ENCODE measurements at places on chromosomes 11 and 22. TPM values are rescaled to one million over a fixed set of nuclear protein-coding genes. Genes with fewer than 3 reads are reported as not detected.

DNA sequence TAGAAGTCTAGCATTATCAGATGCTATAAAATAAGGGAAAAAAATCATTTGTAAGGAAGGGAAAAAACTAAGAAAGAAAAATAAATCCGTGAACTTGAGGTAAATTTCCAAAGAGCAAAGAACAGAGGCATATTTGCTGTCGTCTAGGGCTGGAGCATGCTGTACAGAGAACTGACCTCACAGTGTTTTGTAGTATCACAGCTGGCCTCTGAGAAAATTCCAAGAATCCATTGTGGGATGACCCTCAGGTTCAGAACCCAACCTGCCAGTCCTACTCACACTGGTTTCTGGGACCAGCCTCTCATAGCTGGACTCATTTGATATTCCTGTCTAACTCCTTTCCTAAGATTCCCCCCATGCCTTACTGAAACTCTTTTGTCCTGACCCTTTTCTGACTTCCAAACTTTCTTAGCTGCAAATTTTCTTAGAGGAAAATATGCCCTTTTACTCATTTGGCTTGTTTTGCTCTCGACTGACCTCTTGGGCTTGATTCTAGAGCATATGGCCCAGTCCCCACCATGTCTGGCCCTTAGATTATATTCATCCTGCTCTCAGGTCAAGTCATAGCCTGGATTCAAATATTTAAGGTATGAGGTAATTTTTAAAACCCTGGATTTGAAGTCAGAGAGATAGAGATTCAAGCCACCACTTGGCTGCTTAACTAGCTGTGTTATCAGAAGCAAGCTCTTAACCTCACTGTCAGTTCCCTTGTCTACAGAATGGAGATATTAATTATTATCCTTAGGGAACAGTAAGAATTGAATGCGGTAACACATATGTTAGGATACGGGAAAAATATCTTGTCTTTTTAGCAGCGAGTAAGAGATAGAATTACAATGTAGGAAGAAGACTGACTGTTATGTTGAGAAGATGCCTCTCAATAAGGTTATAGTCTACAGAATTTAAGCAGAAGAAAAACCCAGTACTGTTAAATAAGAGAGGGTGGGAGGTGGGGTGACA, 89.7 kb upstream of the KCNA4 start:
- DNase-seq: no peak

DNA sequence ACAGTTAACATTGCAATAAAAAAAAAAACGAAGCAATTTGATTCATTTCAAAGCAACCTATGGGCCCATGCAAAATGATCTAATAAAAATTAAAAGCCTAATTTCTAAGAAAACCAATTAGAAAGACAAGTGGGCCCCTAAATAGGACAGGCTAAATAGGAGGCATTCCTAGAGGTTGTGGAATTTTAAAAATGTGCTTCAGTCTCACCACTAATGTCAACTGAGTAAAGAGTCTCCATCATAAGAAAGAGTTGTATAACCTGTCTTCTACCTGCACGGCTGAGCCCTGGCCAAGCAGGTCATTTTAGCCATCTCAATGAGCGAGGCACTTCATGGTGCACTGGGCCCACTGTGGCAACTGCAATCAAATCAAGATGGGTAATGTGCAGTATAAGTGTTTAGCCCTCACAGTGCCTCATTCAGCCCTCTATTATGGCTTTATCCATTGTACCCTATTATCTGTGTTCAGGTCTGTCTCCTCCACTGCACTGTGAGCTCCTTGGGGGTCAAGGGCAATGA, 76.4 kb downstream of the PRSS23 start:
- DNase-seq: no peak

DNA sequence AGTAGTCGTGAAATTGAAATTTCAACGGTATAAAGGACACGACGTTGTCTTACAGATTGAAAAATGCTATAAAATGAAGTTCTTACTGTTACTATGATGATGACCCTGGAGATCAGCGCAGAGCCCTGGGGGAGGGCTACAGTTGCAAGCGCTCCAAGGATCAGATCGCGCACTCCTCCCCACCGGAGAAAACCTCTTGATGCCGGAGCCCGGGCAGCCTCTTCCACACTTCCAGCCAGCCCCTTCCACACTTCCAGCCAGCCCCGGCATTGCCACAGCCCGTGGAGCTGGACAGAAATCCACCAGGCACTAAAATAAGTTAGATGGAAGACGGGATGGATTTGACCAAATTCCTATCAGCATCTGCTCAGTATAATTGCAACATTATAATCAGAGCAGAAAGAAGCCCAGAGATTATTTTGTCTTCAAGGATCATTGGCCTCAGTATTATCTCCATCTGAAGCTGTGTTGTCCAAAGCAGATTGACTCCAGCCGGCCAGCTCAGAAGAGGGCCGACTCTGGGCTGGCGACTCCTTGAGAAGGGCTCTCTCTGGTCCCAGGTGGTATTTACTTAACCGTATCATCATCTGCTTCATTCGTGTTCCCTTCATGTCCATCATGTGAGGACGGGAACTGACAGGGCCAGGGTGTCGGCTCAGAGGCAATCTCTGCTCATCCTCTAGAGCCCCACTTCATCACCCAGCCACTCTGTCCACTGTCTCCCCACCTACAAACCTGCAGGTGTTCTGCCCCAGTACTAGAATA, 777 bp upstream of the MICAL3 start:
- no peak for DNase-seq

DNA sequence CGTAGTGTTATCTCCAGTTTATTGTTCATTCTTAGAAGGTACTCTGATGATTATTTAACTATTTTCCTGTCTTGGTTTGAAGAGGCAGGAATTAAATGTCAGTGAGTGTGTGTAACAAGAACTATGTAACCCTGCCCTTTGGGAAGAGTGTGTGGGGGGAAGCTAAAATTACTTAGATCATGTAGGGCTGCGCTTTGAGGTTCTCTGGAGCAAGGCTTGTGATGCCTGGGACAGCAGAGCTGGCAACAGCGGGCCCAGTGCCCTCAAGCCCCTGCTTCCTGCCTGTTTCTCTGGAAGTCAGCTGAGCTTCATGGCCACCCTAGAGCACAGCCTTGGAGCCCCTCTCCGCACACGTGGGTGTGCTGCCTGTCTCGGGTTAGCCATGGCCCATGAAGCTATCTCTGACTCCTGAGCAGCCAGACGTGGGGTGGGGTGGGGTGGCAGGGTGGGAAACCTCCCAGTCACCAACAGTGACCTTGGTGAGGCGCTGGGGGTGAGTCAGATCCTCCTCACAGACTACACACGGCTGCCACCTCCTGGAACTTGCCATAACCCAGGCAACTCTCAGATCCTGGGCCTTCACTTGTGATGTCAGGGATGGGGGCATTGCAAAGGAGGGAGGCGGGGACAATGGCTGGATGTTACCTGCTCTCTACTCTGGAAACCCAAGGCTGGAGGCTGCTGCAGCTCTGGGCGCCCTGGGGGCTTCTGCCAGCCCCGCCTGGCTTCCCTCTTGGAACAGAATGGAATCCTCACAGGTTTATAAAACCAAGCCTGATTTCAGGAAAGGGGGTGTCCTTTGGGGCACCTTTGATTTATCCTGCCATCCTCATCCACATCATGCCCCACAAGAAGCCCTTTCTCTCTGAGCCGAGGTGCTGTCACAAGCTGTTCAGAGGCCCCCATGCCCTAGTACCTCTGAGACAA, 88.6 kb downstream of the SNX19 start:
- DNase-seq: peak; percentile 85

- no peak for DNase-seq
Measured at GRCh38 chr11:17986711-17987220, 26.1 kb downstream of the SERGEF start.

DNA sequence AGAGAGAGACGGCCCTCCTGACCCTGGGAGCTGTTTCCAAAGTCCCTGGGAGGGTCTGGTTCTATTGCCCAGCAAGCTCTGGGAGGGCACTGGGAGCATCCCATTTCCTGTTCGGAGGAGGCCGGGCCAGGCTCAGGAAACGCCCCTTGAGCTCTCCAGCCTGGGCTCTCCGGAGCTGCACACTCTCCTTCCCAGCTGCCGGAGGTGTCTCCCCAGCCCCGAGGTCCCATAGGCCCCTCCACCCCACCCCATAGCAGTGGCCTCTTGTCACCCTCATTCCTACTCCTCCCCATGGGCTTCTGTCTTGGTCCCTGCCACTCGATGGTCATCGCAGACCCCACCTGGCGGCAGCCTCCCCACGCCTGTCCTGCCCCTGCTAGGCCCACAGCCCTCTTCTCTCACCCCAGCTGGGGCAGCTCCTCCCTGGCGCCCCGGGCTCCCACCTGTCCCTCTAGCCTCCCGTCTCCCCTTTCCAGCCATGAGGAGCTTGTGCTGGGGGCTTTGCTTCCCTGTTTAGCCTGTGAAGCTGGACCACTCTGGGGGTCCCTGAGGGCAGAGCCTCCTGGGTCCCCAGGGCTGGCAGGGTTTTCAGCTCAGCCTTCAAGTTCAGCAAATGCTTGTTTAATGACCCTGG, 2.8 kb downstream of the TSPAN32 start:
- DNase-seq: no peak

DNA sequence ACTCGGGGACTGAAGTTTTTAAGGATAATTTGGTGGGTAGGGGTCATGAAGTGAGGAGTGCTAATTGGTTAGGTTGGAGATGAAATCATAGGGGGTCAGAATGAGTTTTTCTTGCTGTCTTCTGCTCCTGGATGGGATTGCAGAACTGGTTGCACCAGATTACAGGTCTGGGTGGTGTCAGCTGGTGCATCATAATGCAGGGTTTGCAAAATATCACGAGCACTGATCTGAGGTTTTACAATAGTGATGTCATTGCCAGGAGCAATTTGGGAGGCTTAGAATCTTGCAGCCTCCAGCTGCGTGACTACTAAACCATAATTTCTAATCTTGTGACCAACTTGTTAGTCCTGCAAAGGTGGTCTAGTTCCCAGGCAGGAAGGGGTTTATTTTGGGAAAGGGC, 46.4 kb upstream of the CALCB start:
- no peak for DNase-seq

DNA sequence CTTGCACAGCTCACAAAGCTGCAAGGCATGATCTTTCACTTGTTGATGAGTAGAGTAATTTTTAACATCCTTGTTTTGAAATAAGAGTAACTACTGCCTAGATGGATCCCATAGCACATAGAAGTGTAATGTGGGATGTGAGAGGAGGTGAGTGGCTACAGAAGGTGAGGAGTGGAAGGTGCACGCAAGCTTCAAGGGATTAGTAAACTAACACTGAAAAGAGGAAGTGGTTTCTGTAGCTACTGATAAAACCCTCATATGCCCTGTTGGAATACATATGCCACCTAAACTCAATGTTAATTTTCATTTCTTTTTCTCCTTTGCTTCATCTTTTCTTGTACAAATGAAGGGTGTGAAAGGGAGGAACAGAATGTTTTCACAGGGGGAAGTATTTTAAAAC, 22.0 kb upstream of the CTSC start:
- DNase-seq: no peak

GRCh38 chr11:128482512-128483191, 104.7 kb downstream of the ETS1 start:
- peak; percentile 90 for DNase-seq

GRCh38 chr11:113159988-113160807, 154.2 kb upstream of the TTC12 start:
- DNase-seq: no peak

DNA sequence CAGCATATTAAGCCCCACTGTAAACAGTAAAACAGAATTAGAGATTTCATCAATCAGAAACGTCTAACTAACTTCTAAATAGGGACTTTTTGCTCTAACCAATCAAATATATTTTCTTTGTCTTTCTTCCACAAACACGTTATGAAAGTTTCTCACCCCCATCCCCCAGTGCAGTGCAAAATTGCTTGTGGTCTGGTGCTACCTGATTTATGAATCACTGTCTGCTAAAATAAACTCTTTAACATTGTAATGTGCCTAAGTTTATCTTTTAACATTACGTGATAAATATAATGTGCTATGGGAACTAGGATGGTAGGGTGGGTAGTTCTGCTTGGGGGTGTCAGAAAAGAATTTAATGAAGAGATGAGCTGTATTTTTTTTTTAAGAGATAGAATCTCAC, 47.3 kb upstream of the SLC5A1 start:
- DNase-seq: peak; percentile 10

- DNase-seq: no peak
Measured at GRCh38 chr11:83158357-83158786, 1.4 kb downstream of the PCF11 start.

GRCh38 chr22:43292630-43293018, 50.5 kb downstream of the SCUBE1 start:
- no peak for DNase-seq

GRCh38 chr11:132962041-132962440, 570.3 kb downstream of the OPCML start:
- DNase-seq: peak; percentile 24

- DNase-seq: no peak
Measured at GRCh38 chr22:19876941-19877625, 22.4 kb upstream of the GNB1L start.

GDPD4 gene
- total RNA-seq: not detected

TSG101 gene
- 123 TPM for total RNA-seq

ARL2 gene
- 169 TPM for total RNA-seq
